ENCODE measurements at places on chromosomes 7 and 10.

GRCh38 chr7:16944936-16945335 lies 63.2 kb upstream of the AGR3 start:
- no peak for DNase-seq

DNA sequence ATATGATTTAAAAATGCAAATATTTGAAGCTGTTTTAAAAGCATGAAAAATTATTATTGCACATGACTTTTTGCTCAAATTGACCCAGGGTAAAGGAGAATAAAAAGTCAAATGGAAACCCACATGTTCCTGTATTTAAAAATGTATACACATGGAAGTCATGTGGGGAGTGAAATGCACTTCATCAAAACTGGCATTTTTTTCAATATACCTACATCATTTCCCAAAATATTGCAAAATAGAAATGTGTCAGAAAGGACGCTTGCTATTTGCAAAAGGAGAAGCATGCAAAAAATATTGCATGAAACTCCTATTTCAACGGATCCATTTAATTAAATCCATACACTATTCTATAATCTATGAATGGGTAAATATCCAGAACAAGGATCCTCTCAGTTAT lies 117.0 kb downstream of the POU6F2 start:
- no peak for DNase-seq

- no peak for DNase-seq
Observed at GRCh38 chr10:90589825-90590224, 268.0 kb downstream of the HTR7 start.

GRCh38 chr10:57162231-57162630 lies 801.2 kb upstream of the ZWINT start:
- DNase-seq = no peak

GRCh38 chr7:70214071-70214470 lies 615.8 kb downstream of the AUTS2 start:
- no peak for DNase-seq

- no peak for DNase-seq
Observed at GRCh38 chr10:62244785-62245467, 23.7 kb downstream of the RTKN2 start.

DNA sequence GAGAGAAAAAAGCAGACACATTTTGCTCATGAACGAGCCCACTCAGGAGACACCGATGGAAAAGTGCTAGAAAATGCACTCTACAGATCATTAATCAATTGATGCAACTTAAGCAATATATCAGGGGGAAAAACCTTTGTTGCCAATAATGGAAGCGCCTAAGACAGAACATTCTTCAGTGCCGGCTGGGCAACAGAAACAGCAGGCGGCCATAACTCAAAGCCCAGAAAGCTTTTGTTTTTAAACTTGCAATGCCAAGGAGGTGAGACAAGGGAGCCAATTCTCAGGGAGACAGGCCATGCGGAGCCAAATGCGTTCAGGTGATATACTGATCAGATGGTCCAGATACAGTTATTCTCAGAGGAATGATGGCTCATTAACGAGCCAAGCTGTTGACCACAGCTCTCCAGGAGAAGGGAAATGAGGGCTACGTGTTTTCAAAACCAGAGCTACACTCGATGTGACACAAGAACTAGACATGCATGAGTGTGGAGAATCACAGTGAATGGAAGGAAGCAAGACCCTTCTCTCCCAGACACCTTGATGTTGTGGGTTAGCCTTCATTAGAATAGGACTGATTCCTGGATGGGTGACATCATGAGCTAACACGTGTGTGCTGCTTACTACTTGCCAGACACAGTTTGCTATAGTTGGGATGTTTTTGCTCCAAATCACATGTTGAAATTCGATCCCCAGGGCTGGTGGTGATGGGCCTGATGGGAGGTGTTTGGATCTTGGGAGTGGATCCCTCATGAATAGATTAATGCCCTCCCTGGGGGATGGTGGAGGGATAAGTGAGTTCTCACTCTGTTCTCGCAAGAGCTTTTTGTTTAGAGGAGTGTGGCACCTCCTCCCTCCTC lies 79.1 kb upstream of the KCNMA1 start:
- DNase-seq = no peak
